ENCODE measurements at places on chromosomes 11 and 22.

- peak; percentile 91 for DNase-seq
Measured at GRCh38 chr22:46542011-46542985, 4.9 kb upstream of the CELSR1 start.

DNA sequence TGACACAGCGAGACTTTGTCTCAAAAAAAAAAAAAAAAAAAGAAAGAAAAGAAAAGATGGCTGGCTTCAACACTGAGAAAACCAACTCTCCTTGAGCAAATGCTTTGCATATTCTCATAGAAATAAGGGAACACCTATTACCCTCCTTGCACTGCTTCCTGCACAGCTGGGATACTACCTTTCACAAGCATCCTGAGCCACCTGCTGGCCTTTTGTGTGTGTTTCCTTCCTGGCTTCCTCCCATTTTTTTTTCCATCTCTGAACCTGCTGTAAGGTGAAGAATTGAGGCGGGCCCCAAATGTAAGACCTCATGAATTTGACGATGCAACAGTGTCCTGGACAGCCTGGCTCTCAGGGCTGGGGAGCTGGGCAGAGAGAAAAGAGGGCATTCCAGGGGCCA, 1.9 kb upstream of the RFPL3 start:
- no peak for DNase-seq

DNA sequence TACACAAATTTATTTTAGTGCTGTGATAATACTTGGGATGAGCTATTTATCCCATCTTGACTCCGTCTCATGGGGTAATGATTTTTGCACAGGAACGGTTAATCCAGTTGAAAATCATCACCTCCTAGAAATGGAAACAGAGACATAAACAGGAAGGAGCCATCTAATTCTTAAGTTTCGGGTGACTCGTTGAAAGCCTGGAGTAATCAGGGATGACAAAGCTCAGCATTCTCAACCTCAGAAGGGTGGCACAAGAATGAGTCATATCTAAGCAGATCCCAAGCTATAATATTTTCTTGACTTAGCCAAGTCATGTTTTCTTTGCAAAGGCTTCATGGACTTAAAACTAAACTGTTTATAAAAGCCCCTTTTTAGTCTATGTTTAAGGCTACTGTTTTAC, 280.8 kb upstream of the CCDC90B start:
- no peak for DNase-seq

DNA sequence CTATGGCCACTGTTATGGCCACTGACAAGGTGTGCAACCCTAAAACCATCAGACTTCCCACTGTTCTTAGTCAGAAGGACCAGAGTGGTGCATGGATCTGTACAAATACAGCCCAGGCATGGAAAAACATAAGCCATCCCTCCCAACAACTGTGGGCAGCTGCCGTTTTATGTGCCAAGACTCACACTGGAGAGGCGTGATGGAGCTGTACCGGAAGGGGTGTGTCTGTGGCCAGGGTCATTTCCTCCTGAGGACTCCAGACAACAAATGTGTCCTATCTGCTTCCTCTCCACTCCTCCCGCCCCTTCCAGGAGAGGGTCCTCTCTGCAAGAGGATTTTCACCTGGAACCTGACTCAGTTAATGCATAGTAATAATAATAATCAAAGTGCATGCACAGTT, 29.5 kb downstream of the KCNJ1 start:
- DNase-seq, result no peak

DNA sequence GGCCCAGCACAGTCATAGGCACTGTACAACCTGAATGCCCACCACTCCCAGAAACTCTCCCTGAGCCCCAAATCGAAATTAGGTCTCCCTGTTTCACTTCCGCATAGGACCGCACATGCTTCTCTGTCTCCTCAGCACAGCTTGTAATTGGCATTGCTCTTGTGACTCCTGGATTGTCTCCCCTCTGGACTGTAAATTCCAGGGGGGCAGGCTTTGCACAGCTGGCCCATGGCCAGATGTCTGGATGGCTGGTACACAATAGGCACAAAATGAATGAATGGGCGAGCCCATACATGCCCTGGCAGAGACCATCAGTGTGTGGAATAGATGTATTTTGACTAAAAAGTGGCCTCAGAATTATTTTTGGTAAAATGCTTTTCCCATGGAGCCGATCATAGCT, 63.3 kb upstream of the PHF21B start:
- no peak for DNase-seq

DNA sequence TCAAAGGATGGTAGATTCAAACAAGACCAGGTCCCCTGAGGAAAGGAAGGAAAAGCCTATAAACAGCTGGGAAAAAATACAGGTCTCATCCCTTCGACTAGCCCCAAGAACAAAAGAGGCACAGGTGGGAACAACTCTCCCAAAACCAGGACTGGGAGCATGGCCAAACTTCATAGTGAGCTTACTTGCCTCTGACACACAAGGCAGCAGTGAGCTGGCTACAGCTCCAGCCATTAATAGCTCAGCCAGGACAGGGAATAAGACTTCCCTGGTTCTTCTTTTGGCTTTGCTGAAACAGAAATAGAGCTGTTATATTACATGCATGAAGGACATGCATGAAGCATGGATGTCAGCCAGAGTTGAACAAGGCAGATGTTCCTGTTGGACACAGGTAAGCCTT, at the start of gene OR10A2:
Gene OR10A2, plus strand, starts transcription at position 97 of the 400 bp plus-strand sequence. CDS start 6,698 bp downstream, outside the sequence.
- peak; percentile 31 for DNase-seq

DNA sequence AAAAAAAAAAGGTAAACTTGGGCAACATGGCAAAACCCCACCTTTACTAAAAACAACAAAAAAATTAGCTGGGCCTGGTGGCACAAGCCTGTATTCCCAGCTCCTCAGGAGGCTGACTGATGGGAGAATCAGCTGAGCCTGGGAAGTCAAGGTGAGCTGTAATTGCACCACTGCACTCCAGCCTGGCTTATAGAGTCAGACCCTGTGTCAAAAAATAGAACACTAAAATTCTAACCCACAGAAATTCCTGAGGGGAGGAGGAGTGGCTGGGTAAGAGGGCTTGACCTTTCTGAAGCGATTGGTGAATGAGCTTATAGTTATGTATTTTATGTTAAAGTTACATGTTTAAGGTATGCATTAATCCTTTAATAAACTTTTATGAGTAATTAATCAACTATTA, 53.3 kb downstream of the FAT3 start:
- DNase-seq, result no peak

DNA sequence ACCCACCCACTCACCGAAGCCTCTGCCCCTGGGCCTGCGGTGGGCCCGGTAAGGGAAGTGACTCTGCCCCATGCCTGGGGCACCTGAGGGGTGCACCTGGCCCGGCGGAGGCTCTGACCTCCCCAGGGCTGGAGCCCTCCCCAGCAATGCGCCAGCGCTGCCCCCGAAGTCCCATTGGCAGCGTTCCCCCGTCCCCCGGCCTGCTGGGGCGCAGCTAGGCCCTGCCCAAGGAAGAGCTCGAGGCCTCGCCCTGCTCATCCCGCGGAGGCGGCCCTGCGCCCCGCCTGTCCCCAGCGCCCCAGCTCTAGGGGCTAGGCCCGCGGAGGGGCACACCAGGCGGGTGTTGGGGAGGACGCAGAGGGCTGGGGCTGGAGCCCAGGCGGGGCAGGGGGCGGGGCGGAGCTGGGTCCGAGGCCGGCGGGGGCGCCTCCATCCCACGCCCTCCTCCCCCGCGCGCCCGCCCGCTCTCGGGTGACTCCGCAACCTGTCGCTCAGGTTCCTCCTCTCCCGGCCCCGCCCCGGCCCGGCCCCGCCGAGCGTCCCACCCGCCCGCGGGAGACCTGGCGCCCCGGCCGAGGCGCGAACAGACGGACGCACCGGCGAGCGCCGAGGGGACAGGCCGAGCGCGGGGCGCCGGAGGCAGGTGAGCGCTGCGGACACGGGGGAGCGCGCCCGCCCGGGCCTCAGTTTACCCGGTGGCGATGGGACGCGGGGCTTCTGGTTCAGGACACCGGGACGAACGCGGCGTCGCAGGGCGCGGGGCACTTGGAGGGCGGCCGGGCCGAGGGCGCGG, at the start of gene EPS8L2:
Gene EPS8L2, plus strand, starts transcription at position 586 of the 793 bp plus-strand sequence. CDS start 3,177 bp downstream, outside the sequence.
- peak; percentile 45 for DNase-seq

GRCh38 chr11:27608951-27609350, 91.3 kb downstream of the BDNF start:
- DNase-seq, result no peak

GRCh38 chr22:24996420-24996952, 44.0 kb downstream of the KIAA1671 start:
- peak; percentile 94 for DNase-seq
